Fibroblast of skin of abdomen (primary cell): ENCODE measurements at places on chromosomes 3 and 15.

DNA sequence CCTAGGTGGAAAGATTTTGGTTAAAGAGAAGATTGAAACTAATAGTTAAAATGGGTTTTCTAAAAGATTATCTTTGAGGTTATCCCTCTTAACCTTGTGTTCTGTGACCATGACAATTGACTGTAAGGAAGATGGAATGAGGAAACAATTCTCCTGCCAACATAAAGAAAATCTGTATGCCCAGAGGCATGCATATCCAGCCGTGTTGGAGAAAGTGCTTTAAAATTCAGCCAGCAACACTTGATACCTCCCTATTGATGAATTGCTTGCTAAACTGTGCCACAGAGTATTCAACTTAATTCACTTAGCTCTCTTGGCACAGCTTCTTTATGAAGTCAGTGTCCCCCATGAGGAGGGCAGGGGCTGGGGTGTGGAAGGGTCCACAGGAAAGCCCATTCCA, 203.5 kb downstream of the UBE2E2 start:
- no peak for DNase-seq

- DNase-seq: no peak
Measured at GRCh38 chr3:189809583-189809982, 178.4 kb downstream of the TP63 start.

GRCh38 chr3:188085584-188086560, 68.1 kb upstream of the LPP start:
- no peak for DNase-seq

- peak; percentile 49 for DNase-seq
Measured at GRCh38 chr15:44633603-44634002, 29.9 kb downstream of the SPG11 start.

GRCh38 chr3:148790370-148790769, 37.2 kb upstream of the CPB1 start:
- no peak for DNase-seq

DNA sequence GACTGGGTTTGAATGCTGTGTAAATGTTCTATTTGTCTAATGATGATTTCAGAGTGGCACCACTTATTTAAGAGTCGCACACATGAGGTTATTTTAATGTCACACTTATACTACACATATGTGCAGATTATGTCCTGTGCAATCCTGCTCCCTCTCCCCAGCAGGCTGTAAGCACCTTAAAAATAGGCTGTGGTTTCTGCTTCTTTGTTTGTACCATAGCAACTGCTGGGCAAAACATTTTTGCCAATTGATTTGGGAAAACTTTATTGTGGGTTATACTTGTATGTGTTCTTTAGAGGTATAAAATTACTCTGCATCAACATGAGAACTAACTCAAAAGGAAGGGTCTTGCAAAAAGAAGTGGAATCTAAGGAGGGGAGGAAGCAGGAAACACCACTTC, 318.5 kb downstream of the NTRK3 start:
- DNase-seq: peak; percentile 9
